GM23338 (cell line): ENCODE measurements at places on chromosomes 4 and X. TPM values are rescaled to one million over a fixed set of nuclear protein-coding genes. Genes with fewer than 3 reads are reported as not detected.

GRCh38 chr4:2487632-2488031, 18.7 kb downstream of the RNF4 start:
- DNase-seq = no peak

TGIF2LX gene
- total RNA-seq = not detected in 2 replicates

DNA sequence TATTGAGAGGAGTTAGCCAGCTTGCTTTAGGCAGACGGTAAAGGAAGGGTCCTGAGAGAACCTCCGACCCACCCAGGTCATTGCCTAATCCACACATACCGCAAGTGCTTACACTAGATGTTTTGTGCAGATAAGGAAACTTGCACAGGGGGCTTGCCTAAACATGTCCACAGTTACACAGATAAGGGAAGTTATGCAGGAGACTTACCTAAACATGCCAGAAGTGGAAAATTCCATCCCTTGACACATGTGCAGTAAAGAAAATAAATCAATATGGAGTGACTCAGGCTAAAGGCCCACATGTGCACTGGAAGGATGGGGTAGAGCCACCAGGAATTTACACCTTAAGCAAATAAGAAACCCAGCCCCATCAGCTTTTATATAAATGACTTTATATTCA, 232.8 kb upstream of the HDX start:
- no peak for DNase-seq

PRICKLE3 gene
- 13.7 and 21.4 TPM in 2 replicates for total RNA-seq

- DNase-seq = no peak
Observed at GRCh38 chr4:182303847-182304246, 60.6 kb downstream of the TENM3 start.

MUC7 gene
- total RNA-seq = not detected in 2 replicates

ATP2B3 gene
- total RNA-seq = 0.17 and 0.54 TPM in 2 replicates

GRCh38 chr4:96052827-96053226, 212.9 kb downstream of the PDHA2 start:
- DNase-seq = no peak

- DNase-seq = peak; percentile 2
Observed at GRCh38 chrX:138847930-138848329, 136.4 kb upstream of the FGF13 start.

CYSLTR1 gene
- not detected in 2 replicates for total RNA-seq

GRCh38 chr4:24244663-24245490, 339.5 kb downstream of the DHX15 start:
- peak; percentile 34 for DNase-seq

DNA sequence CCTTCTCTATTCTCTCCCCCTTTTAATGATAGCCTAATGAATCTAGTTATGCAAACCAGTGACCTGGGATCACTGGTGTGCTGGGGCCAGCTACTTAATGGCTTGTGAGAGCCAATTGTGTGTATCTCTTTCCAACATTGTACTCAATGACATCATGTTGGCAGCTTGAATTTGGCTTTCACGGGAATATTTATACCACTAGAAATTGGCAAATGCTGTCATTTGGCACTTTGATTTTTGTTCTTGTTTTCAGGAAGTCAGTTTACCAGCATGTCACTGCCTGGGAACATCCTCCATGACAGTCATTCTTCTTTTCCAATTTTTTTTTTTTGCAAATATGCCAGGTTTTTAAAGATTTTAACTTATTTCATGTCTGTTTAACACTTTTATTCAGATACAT, 1685.3 kb downstream of the STIM2 start:
- DNase-seq = no peak

IL1RAPL2 gene
- total RNA-seq = 0.78 and 0.80 TPM in 2 replicates

DNA sequence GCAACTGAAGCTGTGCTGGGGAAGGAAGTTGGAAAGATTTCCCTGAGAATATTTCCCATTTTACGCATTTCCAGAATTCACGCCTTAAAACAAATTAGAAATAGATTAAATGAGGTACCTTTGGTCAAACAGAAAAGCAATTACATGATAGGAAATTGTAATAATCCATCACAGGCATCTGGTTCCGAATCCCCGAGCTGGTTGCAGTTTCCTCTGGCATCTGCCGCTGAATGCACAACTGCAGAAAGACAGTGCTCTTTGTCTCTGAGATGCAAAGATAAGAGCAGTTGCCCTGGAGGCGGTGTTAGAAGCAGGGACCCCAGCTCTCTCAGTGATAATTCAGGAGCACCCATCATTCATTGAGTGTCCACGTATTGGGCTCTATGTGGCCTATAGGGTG, 224.4 kb downstream of the LDB2 start:
- peak; percentile 30 for DNase-seq

SLC10A6 gene
- not detected in 2 replicates for total RNA-seq

- no peak for DNase-seq
Observed at GRCh38 chr4:85557016-85557901, 82.3 kb downstream of the ARHGAP24 start.

COL4A5 gene
- total RNA-seq = 25.7 and 48.1 TPM in 2 replicates

DNA sequence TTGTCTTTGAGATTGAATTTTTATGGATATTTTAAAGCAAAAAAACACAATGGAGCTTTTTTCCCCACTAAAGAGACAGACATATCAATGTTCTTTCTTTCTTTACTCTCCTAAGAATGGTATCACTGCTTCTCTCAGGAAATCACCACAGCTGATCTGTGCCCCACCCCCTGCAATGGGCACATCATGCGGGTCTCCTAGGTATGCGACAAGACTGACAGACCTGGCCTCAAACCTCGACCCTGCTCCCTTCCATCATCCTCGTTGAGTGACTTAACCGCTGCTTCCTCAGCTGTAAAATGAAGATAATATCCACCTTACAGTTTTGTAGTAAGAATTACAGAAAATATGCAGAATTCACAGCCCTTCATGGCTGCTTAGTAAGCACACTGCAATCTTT, 58.3 kb downstream of the LEF1 start:
- DNase-seq = no peak

DNA sequence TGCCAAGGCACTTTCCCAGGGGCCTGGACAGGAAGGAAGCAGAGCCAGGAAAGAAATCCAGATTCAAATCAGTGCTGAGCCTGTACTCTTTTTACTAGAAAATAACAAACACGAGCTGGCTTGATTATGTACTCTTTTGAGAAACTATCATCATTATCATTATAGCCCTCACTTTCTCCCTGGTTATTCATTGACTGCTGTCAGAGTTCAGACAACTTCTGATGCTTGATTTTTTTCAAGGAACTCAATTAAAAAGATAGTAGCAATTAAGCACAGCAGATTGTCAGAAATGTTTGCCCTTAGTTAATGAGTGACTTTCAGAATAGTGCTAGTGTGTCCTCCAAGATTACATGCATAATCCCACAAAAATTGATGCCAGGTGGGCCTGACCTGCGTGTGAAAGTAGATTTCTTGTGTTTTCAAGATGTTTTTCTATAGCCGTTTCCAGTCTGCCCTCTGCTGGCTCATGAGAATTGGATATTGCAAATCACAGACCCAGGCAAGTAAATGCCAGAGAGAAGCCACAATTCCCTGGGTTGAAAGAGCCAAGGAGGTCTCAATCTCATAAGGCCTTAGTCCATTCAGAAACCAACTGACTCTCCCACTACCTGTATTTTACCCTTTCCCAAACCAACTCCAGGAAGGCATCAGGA, 14.3 kb upstream of the PNPLA4 start:
- peak; percentile 37 for DNase-seq

GRCh38 chrX:37684973-37685372, 618 bp upstream of the XK start:
- DNase-seq = no peak

DNA sequence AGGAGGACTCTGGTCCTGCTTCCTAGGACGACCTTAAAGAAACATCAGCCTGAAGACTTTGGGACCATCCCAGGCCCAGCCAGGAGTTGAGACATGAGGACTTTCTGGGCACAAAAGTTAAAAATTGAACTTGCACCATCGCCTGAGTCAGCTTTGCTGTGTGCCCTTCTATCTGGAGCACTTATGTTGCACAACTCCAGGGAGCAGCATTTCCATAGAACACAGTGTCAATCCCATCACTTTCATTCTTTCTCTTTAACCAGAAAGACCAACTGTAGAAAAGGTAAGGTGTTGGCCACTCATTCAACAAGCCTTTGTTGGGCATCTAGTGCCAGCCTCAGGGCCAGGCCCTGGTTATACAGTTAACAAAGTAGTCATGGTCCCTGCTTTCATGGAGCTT, 8.6 kb upstream of the CLDN24 start:
- no peak for DNase-seq

DNA sequence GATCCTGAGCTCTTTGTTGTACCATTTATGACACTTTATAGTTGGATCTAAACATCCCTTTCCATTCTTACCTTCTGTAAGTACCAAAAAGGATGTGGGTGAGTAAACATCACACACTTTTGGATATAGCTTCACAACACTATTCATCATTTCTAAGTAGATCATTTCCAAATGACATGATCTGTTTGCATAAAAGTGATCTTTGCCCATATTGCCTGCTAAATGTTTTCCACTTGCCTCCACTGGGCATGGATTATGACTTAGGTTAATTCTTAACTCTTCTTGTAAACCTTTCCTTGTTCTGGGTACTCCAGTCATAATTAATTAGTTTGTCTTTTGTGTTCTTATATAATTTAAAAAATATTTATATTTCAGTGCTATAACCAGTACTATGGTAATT, 244.9 kb upstream of the AGA start:
- DNase-seq = no peak

DNA sequence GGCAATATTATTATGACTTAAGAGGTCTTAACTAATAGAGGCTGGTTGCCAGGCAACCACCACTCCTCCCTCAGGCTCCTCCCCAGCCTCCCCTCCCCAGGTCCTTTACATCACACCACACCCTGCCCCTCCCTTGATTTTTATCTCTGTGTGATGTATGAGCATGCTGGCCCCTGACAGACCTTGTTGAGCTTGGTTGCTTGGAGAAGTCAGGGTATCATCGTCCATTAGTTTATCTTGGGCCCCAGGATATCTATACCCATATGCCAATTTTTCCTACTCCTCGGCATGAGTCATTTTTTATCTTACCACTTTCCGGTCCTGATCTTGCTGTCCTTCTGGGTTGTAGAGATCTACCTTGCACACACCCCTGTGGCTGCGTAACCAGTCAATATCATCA, 2.5 kb downstream of the AKAP4 start:
- DNase-seq = no peak

DNA sequence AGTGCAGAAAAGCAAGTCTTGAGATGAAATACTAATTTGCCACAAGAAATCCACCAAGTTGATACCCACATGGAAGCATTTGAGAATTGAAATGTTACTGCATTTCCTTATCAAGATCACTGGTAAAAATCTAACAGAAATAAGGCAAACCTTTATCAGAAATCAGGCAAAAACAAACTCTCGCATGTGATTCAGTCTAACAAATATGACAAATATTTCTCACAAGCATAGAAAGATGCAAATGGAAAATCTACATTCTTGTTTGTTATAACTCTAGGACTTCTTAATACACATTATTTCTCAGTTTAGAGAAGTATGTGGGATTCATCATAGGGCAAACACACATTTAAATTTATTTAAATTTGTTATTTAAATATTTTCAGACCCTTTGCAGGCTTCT, 52.9 kb downstream of the TXK start:
- no peak for DNase-seq

DNA sequence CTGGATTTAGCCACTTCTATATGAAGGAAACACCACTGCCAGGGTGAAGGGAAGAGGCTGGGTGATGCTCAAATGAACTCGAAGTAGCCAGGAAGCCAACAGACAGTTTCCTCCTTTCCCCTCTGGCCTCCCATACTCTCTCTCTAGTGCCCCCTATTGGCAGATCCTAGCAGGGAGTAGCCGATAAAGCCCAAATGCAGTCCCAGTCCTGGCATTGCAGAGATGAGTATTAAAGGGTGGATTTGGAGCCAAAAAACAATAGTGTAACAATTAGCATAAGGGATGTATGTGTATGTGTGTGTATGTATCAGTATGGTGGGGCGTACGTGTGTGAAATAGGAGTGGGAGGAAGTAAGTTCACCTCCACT, 213.8 kb upstream of the LDB2 start:
- DNase-seq = peak; percentile 91

DNA sequence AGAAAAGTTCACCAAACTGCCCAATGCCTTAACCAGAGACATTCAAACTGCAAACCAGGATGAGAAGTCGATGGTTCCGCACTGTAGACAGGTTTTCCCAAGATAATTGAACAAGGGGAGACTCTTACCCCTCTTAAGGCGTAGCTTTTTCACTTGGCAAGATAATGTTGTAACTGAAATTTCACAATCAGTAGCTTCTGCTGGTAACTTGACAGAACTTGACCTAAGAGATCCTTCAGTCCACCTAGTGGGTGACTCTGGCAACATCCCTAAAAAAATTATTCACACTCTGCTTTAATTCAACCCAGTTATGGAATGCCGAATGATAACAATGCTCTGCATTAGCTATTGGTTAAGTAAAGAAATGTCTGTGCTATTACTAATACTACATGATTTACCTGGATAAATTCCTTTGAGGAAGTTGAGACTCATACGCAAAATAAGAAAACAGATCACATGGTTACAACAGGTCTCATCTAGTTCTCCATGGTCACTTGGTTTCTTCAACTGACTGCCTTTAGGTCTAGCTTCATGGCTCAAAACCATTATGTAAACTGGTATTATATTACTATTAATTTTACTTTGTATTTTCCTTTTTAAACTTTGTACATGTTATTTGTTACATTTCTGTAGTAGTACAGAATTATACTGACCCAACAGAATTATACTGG, 9.1 kb downstream of the ELF2 start:
- peak; percentile 70 for DNase-seq

GRCh38 chr4:111789901-111790640, 355.2 kb upstream of the FAM241A start:
- DNase-seq = no peak

DNA sequence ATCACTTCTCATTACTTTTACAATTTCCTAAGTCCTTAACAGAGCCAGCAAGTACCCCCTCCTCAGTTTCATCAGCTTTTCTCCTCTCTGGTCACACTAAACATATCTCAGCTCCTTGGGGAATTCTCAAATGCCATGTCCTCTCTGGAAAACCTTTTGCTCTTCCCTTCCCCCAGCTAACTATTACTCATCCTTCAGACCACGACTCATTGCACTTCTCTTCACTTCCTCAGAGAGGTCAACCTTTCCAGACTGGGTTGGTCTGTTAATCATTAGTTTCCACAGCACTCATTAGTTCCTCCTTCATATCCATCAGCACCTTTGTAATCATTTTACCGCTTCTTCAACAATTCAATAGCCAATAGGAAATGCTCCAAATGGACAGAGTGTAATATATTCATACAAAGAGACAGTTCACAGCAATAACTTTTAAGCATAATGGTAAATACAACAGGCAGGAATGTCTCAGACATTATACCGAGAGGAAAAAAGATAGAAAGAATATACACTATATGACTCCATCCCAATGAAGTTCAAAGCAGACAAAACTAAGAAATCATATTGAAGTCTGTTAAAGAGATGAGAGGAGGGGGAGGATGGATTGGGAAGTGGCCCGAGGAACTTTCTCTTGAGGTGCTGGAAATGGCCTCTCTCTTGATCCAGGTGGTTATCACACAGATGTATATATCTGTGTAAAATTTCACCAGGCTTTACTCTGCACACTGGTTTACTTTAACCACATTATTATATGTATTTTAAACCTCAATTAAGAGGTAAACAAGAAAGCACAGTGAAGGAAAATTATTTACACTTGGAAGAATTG, 39.6 kb downstream of the DDX60L start:
- DNase-seq = no peak
